ENCODE measurements at places on chromosomes 4 and X.

GRCh38 chr4:62360156-62360545 lies 1160.0 kb downstream of the ADGRL3 start:
- no peak for DNase-seq

DNA sequence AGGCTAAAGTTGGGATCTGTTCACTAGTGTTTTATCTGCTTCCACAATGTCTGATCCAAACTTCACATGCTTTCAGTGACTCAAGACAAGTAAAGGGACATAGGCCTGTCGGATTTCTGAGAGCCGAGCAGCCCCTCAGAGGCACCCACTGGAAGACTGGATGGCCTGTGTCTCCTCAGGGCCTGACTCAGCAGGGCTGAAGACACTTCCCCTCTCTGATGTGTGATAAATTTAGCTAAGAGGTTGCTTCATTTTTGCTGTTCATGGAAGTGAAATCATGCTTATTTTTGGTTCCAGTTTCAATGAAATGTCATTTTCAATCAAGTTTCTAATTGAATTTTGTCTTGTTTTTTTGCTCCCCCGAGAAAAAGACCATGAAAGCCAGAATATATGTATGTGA lies 93.7 kb downstream of the MXRA5 start:
- DNase-seq: no peak

GRCh38 chrX:112085149-112085548 lies 2.6 kb upstream of the TRPC5 start:
- DNase-seq: no peak

DNA sequence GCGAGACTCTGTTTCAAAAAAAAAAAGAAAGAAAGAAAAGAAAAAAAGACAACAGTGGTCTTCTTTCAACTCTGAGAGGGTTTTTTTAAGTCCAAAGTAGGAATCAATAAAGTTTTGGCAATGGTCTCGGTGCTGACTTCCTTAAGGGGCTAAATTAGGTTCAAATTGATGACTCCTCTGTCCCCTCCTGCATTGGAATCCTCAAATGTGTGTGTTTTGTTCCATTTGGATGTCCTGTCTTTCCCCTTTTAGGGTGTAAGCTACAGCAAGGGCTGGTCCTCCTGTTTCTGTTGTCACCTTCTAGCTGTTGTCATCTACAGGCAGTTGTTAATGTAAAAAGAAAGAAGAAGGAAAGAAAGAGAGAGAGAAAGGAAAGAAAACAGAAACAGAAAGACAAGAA lies 84.3 kb upstream of the PLAC1 start:
- DNase-seq: no peak

DNA sequence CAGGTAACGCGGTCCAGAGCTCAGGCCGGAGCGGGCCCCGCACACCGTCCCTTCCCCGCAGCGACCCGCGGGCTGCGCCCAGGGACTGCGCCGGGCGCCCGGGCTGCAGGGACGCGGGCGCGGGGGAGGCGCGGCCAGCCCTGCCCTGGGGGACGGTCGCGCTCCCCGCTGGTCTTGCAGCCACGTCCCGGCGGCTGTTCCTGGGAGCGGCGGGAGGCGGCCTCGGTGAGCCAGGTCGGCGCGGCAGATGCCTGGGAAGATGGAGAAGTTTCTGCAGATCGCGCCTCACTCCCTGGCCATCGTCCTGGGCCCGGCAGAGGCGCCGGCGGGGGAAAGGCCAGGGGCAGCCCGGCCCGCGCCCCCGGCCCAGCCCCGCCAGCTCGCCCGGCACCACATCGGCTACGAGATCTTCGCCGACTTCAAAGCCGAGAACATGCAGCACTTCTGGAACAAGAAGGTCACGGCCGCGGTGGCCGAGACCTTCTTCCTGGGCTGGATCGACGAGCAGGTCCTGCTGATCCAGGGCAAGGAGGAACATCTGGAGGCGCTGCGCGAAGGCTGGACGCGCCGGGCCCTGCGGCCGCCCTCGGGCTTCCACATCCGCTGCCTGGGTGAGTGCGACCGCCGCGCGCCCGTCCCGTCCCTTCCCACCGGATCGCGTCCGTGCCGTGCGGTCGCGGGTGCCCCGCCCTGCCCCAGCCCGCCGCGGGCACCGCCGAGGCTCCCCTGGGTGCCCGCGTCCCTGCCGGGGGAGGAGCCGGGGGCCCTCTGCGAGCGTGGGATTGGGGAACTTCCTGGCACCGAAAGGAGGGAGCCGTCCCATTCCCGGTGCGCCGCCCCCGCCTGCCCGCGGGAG lies 107.4 kb upstream of the STOX2 start:
- DNase-seq: peak; percentile 7

- DNase-seq: no peak
Observed at GRCh38 chr4:106038012-106038411, 142.7 kb downstream of the NPNT start.

- no peak for DNase-seq
Observed at GRCh38 chr4:84495118-84495793, 3.8 kb downstream of the NKX6-1 start.
